ENCODE measurements at places on chromosomes 1 and 21. TPM values are rescaled to one million over a fixed set of nuclear protein-coding genes. Genes with fewer than 3 reads are reported as not detected.

TCEA3 gene
- 4.0 TPM for total RNA-seq

CAPN8 gene
- not detected for total RNA-seq

- DNase-seq = no peak
These were observed 40.6 kb downstream of the NTNG1 start for GRCh38 chr1:107181253-107181969.

GRCh38 chr1:90488451-90488850 is 228.7 kb downstream of the BARHL2 start:
- DNase-seq = no peak

DNA sequence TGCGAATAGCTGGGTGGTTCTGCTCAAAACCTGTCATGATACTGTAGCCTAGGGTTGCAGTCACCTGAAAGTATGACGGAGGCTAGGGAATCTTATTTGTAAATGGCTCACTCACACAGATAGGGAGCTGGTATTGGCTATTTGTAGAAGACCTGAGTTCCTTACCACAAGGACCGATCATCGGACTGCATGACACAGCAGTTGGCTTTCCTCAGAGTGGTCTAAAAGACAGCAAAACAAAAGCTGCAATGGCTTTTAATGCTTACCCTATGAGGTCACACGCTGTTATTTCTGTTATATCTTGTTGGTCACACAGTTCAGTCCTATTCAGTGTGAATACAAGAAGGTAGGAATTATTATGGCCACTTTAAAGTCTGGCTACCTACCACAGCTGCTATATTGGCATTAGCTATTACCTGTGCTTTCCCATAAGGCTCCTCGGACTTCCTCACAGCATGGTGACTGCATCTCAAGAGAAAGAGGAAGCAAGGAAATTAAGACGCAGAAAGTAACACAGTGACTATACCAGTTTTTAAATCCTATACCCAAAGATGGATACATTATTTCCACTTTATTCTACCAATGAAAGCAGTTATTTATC is 68.4 kb upstream of the LRRC7 start:
- DNase-seq = no peak
